ENCODE measurements at places on chromosomes 7 and 10.

DNA sequence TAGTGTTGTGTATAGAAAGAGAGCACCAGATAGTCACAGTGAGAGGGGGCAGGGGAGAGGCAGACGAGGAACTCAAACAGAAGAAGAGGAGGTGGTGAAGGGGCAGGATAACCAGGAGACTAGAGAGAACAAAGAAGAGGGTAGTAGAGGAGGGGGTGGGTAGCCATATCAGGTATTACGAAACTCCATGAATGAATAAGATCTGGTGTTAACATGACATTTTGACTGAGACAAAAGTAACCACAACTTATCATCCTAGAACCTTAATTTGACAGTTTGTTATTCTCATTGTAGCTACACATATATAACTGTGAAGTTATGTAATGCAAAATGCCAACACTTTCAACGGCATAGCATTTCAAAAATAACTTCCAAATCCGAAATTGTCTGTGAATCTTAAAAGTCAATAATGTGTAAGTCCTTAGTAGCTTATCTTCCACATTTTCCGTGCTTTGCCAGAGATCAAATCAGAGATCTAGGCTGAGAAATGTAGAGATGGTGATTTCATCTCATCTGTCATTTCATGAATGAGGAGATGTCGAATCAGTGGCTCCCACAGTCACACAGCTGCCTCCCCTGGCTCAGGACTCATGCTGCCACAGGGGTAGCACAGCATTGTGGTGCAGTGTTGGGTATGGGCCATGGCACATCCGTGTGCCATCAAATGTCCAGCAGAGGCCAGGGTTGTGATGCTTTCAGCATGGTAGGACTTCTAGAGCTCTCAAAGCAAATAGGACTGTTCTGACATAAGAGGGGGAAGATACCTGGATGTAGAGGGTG, 202.1 kb downstream of the HECW1 start:
- DNase-seq, result no peak

GRCh38 chr10:10792681-10793080, 225.0 kb upstream of the CELF2 start:
- DNase-seq, result no peak

DNA sequence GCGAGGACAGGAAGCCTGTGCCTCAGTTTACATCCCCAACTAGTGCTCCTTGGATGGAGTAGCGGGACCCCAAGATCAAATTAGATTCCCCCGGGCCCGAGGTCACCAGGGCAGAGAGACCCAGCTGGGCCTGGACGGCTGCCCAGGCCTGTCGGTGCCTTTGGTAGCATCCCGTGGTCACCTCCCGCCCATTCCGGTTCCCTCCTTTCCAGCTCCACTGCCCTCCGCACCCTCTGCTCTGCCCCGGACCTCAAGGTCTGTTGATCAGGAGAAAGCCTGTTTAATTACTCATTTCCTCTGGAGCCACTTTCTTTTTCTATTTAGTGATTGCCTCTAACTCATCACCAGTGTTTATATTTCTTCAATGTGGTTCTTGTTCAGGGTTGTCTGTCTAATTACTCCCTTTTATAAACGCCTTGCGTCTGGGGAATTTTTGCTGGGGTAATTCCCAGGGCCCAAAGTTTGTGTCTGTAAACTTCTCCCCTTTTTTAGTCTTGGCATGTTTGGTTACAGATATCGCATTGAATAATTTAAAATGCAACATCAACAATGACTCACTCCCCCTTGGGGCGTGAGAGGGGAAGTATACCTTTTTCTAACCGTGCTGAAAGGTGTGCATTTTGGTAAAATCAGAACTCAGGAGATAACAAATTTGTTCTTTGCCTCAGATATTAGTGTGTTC, 1.9 kb downstream of the FOXK1 start:
- DNase-seq, result no peak

GRCh38 chr10:129085811-129086210, 381.2 kb upstream of the MGMT start:
- peak; percentile 34 for DNase-seq

- DNase-seq, result no peak
These were observed 2.7 kb downstream of the RHBDD2 start for GRCh38 chr7:75881436-75882095.

DNA sequence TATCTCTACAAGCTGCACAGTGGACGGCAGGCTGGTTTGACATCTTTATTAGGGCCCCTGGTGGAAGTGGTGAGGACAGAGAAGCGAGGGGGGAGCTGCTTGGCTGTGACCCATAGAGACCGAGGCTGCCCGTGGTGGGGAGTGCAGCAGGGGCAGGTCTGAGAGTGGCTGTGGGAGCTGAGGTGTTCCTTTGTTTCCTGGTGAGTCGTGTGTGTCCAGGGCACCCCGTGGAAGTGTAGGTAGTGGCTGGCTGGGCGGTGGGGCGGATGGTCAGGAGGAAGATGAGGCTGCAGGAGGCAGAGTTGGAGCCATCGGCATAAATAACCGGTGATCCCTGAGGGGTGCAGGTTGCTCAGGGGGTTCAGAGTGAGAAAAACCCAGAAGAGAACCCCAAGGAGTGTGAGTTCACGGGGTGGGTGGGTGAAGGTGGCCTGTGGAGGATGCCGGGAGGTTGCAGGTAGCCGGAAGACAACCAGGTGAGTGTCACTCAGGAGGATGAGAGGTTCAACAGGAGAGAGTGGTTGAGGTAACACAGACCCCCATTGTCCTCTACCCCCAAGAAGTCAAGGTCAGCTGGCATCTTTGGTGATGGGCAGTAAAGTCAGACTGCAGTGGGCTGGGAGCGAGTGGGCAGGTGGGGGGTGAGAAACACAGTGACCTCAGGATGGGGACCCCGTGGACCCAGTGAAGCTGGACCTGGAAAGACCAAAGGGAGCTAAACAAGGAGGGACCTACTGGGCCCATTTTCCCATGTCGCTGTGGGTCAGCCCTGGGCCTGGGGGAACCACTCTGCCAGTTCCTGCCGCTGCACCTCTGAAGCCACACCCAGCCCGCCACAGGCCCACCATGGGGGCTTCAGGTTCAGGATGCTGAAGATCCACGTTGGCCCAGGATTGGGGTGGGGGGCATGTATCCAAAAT, 7.8 kb downstream of the ATP6V0E2 start:
- no peak for DNase-seq

GRCh38 chr10:99787311-99787710, 4.9 kb downstream of the ABCC2 start:
- DNase-seq, result no peak

- DNase-seq, result no peak
These were observed 110.8 kb downstream of the IQUB start for GRCh38 chr7:123423622-123424021.

- no peak for DNase-seq
These were observed 38.5 kb downstream of the DYNC2I1 start for GRCh38 chr7:158894825-158895224.

DNA sequence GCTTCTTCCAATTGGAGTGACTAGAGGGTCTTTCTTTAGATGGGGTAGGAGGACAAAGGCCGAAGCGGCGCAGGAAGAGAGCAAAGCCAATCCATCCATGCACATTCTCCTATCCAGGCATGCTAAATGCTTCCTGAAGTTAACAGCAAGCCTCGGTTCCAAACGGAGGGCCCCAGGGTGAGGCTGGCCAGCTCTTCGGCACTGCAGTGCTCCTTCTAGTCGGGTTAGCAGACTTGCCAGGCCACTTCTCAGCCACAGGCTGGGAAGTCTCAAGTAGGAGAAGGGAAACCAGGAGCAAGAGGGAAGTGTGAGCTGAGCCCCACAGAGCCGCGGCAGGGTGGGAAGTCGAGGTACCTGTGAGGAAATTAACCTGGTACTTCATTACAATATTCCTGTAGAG, 253.8 kb upstream of the INHBA start:
- no peak for DNase-seq

DNA sequence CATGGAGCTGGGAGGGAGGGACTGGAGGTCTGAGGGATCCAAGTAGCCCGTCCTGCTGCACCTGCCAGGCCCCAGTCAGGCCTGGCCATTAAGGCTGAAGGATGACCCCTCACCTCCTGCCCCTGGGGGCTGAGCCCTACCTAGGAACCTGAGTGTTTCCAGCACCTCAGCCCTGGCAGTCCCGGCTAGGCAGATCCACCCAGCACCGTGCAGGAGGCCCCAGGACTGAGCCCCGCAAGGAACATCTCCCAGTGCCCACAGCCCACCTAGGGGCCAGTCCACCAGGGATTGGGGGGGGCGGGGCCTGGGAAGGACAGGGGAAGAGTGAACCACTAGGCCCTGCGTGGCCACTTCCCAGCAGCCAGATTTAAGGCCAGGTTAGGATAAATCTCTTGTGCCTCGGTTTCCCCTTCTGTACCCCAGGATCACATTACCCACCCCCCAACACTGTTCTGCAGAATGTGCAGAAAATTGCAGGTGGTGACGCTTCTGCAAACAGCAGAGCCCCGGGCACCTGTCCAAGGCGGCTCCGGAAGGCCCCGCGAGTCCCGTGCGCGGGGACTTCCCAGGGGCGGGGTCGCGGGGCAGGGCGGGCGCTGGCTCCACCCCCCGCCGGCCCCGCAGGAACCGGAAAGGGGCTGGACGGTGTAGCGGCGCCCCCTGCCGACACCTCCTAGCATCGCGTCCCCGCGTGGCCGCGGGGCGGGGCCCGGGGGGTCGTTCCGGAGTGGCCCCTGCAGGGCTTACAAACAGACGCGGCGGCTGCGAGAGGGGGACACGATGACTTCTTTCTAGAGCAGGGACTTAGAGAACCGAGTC, 55.9 kb downstream of the PWWP2B start:
- DNase-seq, result no peak

- DNase-seq, result no peak
These were observed 92.5 kb downstream of the KMT2E start for GRCh38 chr7:105106473-105106872.

- no peak for DNase-seq
These were observed 55.6 kb downstream of the CLIP2 start for GRCh38 chr7:74344786-74345185.

GRCh38 chr10:86229811-86230556, 136.6 kb downstream of the GRID1 start:
- no peak for DNase-seq

- DNase-seq, result no peak
These were observed 268.5 kb upstream of the TPK1 start for GRCh38 chr7:145104400-145104799.

DNA sequence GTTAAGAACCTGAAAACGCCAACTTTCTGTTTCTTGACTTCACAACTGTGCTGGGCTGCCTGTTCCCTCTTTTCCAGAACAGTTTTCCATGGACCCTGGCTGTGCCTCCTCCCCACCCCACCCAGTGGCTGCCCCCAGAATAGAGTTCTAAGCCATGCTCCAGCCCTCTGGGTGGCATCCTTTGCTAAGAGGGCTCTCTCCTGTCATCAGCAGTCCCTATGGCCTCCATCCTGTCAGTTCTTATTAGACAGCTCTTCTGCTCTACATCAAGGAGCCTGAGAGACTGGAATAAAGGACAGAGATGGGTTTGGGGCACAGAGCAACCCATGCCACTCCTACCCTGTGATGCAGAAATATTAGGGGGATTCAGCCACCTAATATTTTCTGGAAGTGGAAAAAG, 13.9 kb upstream of the LRRC4 start:
- no peak for DNase-seq

DNA sequence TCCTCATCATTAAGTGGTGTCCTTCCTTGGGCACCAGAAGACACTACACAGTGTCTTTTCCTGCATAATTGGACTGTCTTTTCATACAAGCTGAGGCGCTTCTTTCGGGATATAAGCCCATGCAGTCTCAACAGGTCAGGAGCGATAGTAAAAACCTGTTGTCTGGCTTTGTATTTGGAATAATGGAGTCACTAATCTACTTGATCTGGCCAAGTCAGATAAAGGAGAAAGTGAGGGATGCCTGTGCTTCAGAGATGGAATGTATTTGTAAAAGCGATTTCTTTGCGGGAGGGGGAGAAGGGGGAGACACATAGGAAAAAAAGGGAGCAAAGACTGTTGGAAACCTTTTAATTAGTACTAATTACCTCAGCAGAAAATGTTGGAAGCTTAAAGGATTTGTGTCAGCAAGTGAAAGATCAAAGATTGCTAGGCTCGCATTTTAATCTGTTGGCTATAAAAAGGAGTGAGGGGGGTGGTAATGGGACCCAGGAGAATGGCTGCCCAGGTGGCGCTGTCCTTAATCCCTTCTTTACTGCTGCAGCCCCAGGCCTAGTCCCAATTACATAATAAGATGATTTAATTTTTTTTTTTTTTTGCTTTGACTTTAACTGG, 581.4 kb downstream of the LRMDA start:
- DNase-seq, result no peak

DNA sequence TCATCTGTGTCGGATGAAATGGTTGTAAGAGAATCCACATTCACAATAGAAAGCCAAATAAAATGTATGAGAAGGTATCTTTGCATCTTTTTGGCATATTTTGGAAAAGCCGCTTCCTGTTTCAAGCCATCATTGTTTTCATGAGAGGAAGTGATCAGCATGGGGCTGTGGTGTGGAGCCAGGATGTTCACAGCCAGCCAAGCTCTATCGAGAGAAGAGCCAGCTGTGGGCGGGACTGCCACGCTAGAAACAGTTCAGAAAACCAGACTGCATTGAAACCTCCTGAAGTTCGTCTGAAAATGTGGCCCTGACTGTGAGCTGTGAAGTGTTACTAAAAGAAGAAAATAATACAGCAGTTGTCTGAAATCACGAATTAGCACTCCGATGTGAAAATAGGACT, 21.2 kb upstream of the NPS start:
- DNase-seq, result no peak

- DNase-seq, result peak; percentile 40
These were observed 694 bp upstream of the WASL start for GRCh38 chr7:123749537-123749857.

GRCh38 chr7:2202361-2202761, 30.4 kb downstream of the MAD1L1 start:
- DNase-seq, result no peak

DNA sequence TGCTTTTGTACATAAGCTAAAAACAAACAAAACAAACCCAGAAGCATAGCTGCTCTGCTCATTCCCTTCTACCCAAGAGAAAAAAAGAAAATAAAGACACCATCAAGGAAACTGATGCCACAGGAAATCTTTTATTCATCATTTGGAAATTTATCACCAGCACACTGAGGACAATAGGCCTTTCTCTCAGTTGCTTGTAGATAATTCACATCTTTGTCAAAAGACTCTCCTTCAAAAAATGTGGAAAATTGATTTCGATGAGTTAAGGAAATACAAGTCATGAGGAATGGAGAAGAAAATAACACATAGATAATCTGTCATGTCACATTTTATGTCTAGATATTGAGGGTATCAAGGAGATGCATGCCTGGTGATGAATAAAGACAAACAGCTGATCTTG, 53.5 kb downstream of the ZNF37A start:
- DNase-seq, result no peak

DNA sequence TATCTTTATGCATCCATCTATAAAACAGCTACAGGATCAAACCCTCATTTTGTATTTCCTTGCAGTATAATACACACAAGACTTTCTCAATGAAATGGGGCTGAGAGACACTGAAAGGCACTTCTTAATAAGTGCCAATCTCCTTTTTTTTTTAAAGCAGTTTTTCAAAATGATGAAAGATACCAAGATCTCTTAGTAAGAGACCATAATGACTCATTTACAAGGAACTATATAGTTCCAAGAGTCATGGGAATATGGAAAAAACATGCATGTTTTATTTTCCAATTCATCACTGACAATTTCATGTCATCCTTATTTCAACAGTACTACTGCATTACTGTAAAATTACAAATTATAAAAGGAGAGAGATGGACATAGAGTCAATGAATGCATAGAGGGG, 973.7 kb downstream of the GATA3 start:
- no peak for DNase-seq

GRCh38 chr7:80593869-80594586, 44.4 kb upstream of the CD36 start:
- no peak for DNase-seq

- DNase-seq, result no peak
These were observed 1.3 kb downstream of the LSM8 start for GRCh38 chr7:118185163-118185860.

Data from stromal cell of bone marrow (primary cell).